ENCODE measurements at places on chromosomes 3 and 15.

DNA sequence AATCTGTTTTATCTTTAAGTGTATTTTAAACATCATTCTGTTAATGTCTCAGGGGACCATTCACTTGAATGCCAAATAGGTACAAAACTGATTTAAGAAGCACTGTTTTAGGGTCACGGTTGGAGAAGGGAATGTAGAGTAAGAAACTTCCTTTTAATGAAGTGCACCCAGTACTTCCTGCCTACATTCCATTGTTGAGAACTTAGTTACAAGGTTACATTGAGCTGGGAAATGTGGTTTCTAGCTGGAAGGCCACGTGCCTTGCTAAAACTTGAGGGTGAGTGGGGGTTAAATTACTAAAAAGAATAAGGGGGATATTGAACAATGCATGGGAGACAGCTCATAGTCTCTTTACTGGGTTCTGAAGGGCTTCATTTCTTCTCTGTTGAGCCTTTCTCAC lies 78.3 kb upstream of the TBC1D5 start:
- DNase-seq, result no peak

- DNase-seq, result no peak
These were observed 68.5 kb downstream of the GPR176 start for GRCh38 chr15:39851500-39852092.

- DNase-seq, result no peak
These were observed 33.6 kb downstream of the HMG20A start for GRCh38 chr15:77454265-77454664.

DNA sequence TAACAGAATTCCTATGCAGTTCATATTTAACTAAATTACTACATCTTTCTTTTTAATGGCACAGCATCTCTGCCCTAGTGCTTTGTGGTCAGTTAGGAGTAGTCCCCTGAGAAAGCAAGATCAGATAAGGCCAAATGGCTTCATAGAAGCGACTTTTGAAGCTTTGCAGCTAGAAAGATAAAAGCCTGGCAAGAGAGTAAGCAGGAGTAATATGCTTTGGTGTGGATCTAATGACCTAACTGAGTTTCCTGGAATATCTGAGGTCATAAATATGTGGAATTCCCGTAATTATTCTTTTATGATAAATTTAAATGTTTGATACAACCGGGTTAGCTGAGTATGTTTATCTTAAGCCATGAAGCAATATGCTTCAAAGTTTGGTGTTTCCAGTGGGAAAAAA lies 374.9 kb upstream of the LRRC3B start:
- DNase-seq, result no peak

DNA sequence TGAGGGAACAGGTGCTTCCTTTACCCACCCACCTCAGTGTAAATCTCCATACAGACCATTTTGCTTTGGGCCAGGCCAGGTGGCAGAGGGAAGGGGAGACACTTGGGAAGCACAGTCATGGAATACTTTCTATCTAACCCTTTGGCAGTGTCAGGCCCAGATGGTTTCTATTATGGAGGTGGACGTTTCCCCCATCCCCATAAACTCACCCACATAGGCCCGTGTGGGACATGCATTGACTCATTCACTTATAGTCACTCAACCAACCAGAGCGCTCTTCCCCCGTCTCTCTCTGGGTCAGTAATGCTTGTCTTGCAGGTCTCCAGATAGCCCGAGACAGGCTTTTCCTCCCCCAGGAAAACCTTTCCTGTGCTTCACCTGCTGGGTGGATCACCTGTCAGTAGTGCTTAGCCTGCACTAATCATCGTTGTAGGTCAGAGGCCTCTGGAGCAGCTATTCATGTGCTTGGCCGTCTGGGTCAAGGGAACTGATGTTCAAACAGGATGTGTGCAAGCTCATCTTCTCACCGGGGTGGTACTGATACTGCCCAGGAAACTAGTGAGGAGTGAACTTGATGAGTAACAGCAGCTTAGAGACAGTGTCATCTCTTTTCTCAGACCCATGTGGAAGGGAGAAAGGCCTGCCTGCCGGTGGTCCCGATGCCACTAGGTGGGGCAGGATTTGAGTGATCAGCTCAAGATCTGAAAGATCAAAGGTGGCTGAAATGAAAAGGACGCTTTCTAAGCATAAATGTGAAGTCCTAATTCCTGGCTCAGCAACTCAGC lies 67.1 kb downstream of the CEMIP start:
- no peak for DNase-seq

DNA sequence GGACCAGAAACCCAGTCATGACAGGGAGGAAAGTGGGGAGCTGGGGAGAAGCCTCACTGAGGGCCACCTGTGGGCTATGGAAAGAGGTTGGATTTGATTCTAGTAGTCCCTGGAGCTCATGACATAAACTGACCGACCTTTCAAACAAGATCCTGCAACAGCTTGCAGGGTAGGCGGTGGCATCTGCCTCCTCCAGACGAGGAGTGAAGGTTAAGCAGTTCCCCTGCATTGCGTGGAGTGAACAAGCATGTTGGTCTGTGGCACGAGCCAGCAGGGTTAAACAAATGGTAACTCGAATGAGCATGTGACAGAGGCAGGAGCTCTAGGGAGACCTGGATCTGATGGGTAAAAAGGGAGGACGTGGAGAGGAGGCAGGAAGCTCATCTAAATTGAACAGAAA lies 12.7 kb downstream of the TGM4 start:
- DNase-seq, result no peak

GRCh38 chr3:12981306-12982275 lies 91.6 kb downstream of the IQSEC1 start:
- no peak for DNase-seq

DNA sequence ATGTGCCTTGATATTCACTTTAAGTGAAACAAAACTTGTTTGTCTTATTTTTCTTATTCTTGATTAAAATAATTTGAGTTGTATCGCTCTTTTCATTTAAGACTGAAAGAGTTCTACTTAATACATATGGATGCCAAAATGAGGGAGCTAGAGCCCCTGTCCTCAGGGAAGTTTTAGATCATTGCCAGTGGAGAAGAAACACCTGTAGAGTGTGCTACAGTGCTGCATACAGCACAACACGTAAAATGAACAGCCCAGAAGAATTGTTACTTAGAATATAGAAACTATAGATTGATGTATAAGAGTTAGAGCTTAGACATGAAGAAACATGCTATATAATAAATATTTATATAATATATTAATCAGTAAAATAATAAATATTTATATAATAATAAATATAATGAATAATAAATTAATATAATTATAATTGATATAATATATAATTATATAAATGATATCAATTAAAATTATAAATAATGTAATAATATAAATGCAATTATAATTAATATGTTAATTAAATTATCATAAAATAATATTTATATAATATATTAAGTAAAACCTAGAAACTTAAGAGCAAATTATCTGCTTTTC lies 1234.7 kb downstream of the ROBO2 start:
- no peak for DNase-seq

DNA sequence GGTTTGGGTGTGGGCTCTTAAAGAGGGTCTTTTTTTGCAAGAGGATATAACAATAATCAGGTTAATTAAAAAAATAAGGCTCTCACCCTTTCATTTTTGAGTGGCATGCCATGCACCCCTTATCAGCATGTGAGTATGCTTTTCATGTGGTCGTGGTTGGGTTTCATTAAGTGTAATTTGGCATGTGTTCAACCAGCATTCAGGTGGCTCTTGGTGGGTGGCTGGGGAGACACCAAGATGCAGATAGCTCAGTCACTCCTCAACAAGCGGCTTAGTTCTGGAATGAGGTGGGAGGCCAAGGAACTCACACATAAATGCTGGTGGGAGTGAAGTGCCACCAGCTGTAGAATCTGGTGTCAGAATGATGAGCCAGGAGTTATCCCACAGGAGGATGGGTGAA lies 66.8 kb downstream of the FLNB start:
- DNase-seq, result peak; percentile 23

GRCh38 chr3:71006810-71007785 lies 576.4 kb downstream of the FOXP1 start:
- DNase-seq, result peak; percentile 46

- DNase-seq, result no peak
These were observed 25.0 kb downstream of the CTNNB1 start for GRCh38 chr3:41224120-41224806.

DNA sequence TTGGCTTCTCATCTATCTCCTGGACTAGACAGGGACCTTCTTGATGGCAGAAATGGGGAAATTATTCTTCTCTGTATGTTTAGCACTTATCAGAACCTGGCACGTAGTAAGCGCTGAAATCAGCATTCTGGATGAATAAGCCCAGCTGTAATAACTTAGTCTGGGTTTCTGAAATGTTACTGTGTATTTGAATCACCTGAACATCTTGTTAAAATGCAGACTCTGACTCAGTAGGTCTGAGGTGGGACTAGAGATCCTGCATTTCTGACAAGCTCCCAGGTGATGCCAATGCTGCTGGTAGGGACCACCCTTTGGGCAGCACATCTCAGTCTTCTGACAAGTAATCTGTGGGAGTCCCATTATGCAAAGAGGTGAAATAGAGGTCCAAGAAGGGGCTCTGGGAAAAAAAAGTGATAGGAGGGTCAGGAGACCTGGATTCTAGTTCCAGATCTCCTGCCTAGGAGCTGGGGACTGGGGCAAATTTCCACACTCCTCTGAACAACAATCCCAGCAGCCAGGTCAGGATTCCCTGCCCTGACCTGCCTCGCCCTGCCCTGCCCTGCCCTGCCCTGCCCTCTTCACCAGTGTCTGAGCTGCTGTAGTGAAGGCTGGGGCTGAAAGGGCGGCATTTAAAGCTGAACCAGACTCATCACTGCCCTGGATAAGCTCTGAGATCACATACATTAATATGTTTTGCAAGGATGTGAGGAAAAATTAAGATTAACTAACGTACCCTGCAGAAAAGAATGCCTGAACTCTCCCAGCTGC lies 17.2 kb upstream of the SLC6A11 start:
- no peak for DNase-seq

DNA sequence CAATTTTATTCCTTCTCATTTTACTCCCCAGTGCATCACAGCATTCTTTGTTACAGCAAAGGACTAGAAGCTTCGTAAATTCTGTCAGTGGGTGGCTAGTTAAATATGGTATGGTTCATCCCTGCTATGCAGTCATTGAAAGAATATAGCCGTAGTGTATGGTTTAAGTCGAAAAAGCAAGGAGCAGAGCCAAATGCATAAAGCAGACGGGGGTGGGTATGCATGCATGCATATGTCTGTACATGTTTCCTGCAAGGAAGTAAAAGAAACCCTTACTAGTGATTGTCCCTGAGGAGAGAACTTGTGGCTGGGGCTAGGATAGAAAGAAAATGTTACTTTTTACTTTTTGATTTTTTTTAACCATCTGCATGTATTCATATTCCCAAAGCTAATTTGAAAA lies 19.9 kb downstream of the RBP2 start:
- DNase-seq, result no peak

DNA sequence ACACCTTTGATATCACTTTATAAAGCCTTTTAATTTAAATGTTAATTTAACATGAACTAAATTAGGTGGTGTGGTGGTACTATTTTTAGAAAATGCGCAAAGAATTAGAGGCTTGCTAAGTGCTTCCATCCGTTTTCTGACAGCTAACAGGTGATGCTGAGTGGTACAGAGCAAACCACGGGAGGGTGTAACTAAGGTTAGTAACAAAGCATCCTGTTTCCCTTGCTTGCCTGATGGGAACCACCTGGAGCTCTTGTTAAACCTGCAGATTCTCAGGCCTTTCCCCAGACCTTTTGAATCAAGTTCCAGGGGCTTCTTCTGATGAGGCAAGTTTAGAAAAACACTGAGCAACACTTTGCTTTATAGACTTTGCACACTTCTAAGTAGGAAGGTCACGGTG lies 101.0 kb downstream of the ATG7 start:
- DNase-seq, result no peak

GRCh38 chr3:157201648-157202278 lies 41.8 kb upstream of the CCNL1 start:
- peak; percentile 34 for DNase-seq

- DNase-seq, result no peak
These were observed 241.0 kb downstream of the ATP8B4 start for GRCh38 chr15:49877873-49878521.

DNA sequence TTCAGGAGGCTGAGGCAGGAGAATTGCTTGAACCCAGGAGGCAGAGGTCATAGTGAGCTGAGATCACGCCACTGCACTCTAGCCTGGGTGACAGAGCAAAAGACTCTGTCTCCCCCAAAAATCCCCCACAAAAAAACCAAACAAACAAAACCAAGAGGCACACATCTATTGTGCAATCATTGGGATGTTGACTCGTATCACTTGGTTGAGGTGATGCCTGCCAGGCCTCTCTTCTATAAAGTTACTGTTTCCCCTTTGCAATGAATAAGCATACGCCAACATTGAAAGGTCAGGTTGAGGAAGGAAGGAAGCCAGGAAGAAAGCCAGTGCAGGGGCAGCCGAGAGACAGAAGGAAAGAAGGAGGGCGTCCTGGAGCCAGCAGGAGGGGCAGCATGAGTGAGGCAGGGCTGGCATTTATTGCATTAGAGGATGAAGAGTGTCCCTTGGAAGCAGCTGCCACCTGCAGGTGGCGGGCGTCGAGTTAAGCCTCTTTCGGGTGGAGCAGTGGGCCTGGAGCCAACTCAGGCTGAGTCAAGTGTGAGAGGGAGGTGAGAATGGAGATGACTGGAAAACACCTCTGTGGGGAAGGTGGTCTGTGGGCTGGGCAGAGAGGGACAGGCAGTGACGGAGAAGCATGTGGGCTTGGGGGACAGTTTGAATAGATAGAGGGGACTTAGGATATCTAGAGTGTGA lies 8.3 kb upstream of the CSPG4 start:
- DNase-seq, result peak; percentile 45

DNA sequence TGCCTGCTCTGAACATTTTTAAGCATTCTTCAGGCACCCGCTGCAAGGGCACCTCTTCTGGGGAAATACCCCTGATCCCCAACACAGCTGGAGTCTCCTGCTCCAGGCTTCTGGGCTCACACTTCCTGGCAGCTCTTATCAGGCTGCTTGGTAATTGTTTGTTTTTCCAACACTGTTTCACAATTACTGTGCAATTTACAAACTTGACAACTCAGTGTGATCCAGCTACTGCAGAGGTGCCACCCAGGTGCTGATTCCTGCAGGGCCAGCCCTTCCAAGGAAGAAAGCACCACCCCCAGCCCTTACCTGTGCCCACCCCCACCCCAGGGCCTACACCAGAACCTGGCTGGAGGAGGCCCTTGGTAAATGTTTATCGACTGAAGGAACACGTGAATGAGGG lies 66.5 kb downstream of the MAGEF1 start:
- no peak for DNase-seq

GRCh38 chr15:99454941-99455788 lies 110.6 kb upstream of the MEF2A start:
- no peak for DNase-seq

- DNase-seq, result no peak
These were observed 60.2 kb upstream of the ACP3 start for GRCh38 chr3:132256989-132257388.

- DNase-seq, result no peak
These were observed 171.0 kb upstream of the UMPS start for GRCh38 chr3:124558991-124559845.

All from activated CD4-positive, alpha-beta T cell treated with anti-CD3 and anti-CD28 coated beads, Interleukin-2, Interleukin-6, amounts not matched to agents 100 ng/mL and 50 ng/mL, durations not matched to agents 16 hours and 8 hours (primary cell).